ENCODE measurements at places on chromosomes 2 and 18.

GRCh38 chr2:168632709-168633121 is 169.7 kb upstream of the NOSTRIN start:
- H3K4me1 ChIP-seq = peaks cover 30% of the 10 kb centered on the region
- no peaks in the 10 kb centered on the region for H3K27me3 ChIP-seq
- H3K4me3 ChIP-seq = peak overlapping the region; percentile 22
- DNase-seq = no peak

GRCh38 chr2:179936654-179937053 is 70.4 kb downstream of the CWC22 start:
- DNase-seq = no peak
- H3K27ac ChIP-seq = no peak overlapping the region
- H3K4me1 ChIP-seq = no peaks in the 10 kb centered on the region
- H3K27me3 ChIP-seq = no peaks in the 10 kb centered on the region

DNA sequence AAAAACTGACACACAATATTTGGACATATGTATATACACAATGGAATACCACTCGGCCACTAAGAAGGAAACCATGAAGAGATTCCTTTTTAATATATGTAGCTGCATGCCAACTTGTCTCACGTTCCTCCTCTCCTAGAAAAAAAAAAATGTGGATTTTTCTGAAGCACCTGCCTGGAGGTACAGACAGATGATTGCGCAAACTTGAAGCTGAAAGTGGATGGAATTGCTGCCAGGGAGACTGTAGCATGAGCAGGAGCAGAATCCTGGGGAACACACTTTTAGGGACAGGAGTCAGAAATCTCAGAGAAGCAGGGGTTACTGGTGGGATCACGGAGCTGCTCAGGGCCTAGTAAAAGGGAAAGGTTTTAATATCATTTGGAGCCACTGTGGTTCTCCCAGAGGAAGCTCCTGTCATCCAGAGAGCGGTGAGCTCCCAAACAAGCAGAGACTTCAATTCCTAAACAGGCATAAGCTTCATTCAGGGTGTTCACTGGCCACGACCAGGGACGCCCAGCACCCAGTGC is 640 bp upstream of the SPR start:
- peak overlapping the region; percentile 74 for H3K4me3 ChIP-seq
- H3K4me1 ChIP-seq = no peaks in the 10 kb centered on the region
- H3K36me3 ChIP-seq = peaks cover under 1% of the 10 kb centered on the region

- H3K27ac ChIP-seq = no peak overlapping the region
- H3K4me3 ChIP-seq = no peak overlapping the region
- H3K27me3 ChIP-seq = no peaks in the 10 kb centered on the region
- no peaks in the 10 kb centered on the region for H3K4me1 ChIP-seq
- no peak for DNase-seq
Measured at GRCh38 chr2:58739033-58739432, 497.9 kb upstream of the FANCL start.

GRCh38 chr2:240956171-240956934 is 42.1 kb upstream of the SNED1 start:
- no peaks in the 10 kb centered on the region for H3K36me3 ChIP-seq
- no peaks in the 10 kb centered on the region for H3K4me1 ChIP-seq
- peaks cover 39% of the 10 kb centered on the region for H3K27me3 ChIP-seq
- no peak for DNase-seq
- H3K4me3 ChIP-seq = no peak overlapping the region

DNA sequence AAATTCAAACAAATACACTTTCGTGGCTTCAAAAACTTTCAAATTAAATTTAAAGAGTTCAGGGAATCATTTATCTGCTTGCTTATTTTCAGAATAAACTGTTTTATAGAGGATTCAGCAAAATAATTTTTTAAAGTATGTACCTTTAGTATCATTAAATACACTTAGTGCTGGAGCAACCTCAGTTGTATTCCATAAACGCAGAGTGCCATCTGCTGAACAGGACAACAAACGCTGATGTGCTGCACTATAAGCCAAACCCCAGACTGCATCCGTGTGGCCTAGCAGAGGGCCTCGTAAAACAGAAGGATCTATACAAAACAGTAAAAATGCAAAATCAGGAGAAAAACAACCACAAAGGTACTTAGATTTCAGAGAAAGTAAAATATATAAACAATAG is 108.6 kb downstream of the STRN start:
- no peaks in the 10 kb centered on the region for H3K27me3 ChIP-seq
- H3K4me3 ChIP-seq = no peak overlapping the region
- H3K4me1 ChIP-seq = peaks cover 11% of the 10 kb centered on the region
- no peak overlapping the region for H3K27ac ChIP-seq
- peaks cover 51% of the 10 kb centered on the region for H3K36me3 ChIP-seq
- DNase-seq = no peak

DNA sequence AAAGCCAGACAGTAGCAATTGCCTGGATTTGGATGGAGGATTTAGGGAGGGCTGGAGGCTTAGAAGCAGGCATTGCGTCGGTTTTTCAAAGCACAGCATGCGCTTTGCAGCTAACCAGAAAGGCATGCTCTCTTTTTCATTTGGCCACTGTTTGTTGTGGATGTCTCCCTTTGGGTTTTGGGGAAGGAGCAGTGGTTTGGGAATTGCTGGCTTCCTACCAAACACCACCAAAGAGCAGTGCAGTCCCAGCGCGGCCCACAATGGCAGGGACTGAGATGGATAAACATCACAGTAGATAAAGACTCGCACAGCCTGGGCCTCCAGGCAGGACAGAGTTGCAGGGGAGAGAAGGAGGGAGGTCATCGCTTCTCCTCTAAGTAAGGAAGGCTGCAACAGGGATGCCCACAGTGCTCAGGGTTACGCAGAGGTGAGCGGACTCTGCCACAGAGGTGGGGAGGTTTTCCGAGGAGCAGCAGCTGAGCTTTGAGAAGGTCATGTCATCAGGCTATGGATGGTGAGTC is 148.5 kb downstream of the MYT1L start:
- H3K4me3 ChIP-seq = no peak overlapping the region
- H3K4me1 ChIP-seq = no peaks in the 10 kb centered on the region
- no peak for DNase-seq
- H3K27ac ChIP-seq = no peak overlapping the region

GRCh38 chr2:229896857-229897256 is 25.0 kb downstream of the TRIP12 start:
- H3K27ac ChIP-seq = no peak overlapping the region
- DNase-seq = no peak
- H3K4me3 ChIP-seq = no peak overlapping the region
- H3K36me3 ChIP-seq = peaks cover 33% of the 10 kb centered on the region

DNA sequence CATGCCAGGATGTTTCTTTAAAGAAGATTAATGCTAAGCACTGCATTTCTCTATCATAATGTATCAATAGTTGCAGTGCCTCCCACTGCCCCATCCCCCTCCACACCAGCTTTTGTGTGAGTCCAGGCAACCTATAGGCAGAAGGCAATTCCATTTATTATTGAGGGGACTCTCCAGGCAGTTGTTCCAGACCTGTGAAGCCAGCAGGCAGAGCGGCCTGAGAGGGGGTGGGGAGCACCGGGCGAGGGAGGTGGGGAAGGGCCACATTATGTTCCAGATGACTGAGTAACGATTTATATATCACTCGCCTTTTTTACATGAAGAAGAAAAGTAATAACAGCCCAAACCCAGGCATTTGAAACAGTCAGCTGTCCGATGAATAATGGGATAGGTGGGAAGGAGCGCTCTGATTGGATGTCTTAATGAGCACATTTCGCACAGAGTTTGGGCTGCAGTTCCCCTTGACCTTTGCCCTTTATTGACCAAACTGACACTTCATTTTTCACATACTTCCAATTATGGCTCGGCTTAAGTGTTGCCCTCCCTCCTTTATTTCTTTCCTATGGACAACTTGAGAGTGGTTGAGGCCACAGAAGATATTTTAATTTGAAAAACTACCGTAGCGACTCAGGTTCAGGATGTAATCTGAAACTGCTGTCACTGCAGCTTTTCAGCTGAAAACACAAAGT is 34.4 kb downstream of the MEIS1 start:
- DNase-seq = no peak
- H3K27ac ChIP-seq = no peak overlapping the region
- peaks cover 6% of the 10 kb centered on the region for H3K4me1 ChIP-seq
- H3K4me3 ChIP-seq = no peak overlapping the region
- H3K27me3 ChIP-seq = no peaks in the 10 kb centered on the region

DNA sequence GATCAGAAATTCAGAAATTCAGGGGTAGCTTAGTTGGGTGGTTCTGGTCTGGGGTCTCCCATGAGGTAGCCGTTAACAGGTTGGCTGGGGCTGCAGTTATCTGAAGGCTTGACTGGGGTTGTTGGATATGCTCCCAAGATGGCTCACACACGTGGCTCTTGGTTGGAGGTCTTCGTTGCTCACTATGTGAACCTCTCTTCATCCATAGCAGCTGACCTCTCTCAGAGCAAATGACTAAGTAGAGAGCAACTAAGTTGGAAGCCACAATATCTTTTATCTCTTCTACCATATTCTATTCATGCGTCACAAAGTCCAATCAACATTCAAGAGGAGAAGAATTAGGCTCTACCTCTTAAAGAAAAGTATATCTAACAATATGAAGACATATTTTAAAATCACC is 38.7 kb upstream of the SERTAD2 start:
- peaks cover 20% of the 10 kb centered on the region for H3K4me1 ChIP-seq
- H3K4me3 ChIP-seq = no peak overlapping the region
- H3K27ac ChIP-seq = no peak overlapping the region

GRCh38 chr18:41134426-41134825 is 820.6 kb upstream of the PIK3C3 start:
- no peaks in the 10 kb centered on the region for H3K27me3 ChIP-seq
- H3K4me1 ChIP-seq = no peaks in the 10 kb centered on the region
- H3K4me3 ChIP-seq = no peak overlapping the region
- no peak for DNase-seq

GRCh38 chr2:147331790-147332419 is 512.9 kb upstream of the ACVR2A start:
- DNase-seq = no peak
- H3K27me3 ChIP-seq = no peaks in the 10 kb centered on the region
- no peak overlapping the region for H3K27ac ChIP-seq

All from stimulated activated naive B cell treated with anti-CD40 and anti-IgM and Interleukin-4, amounts not matched to agents 10 μg/mL and 1 μg/mL and 100 μg/mL, for 72 hours (primary cell).